ENCODE measurements at places on chromosomes 3 and 15.

DNA sequence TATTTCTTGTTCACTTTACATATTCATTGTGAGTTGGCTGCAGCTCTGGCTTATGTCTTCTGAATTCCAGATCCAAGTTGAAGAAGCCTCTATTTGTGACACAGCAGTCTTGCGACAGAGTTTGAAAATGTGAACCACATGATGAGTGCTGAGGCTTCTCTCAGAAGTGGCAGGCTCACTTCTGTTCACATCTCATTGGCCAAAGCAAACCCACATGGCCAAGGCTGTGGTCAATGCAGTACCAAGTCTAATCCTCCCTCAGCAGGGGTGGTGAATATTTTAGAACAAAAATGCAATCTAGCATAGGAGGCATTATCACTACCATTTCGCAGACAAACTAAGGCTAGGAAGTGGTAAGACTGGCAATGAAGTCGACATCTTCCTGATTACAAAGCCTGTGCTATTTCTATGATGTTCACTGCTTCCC lies 45.2 kb downstream of the CDCP1 start:
- DNase-seq = no peak

DNA sequence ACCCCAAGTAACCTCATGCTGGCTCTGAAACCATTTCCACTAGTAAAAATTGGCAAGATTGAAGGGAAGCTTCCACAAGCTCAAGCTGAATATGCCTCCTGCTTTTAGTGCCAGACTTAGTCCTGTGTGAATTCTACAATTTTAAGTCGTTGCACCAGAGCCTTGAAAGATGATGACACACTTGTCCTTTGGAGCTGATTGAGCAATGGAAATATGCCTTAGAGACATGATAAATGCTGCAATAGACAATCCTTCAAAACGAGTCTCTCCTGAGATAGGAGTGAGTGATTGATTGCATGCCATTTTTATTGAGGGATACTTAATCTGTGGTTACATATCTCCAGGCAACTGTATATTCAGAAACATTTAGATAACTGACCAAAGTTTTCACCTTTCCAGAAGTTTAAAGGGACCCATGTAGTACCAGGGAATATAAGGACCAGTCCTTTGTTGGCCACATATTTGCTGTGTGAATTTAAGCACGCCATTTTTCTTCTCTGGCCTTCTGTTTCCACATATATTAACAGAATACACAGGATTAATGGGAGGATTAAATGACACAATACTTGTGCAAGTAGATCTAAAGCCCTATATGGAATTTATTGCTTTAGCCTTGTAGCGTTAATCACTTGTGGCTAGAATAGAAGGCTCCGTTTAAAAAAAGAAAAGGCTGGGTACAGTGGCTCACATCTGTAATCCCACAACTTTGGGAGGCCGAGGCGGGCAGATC lies 65.1 kb downstream of the PPARG start:
- no peak for DNase-seq

DNA sequence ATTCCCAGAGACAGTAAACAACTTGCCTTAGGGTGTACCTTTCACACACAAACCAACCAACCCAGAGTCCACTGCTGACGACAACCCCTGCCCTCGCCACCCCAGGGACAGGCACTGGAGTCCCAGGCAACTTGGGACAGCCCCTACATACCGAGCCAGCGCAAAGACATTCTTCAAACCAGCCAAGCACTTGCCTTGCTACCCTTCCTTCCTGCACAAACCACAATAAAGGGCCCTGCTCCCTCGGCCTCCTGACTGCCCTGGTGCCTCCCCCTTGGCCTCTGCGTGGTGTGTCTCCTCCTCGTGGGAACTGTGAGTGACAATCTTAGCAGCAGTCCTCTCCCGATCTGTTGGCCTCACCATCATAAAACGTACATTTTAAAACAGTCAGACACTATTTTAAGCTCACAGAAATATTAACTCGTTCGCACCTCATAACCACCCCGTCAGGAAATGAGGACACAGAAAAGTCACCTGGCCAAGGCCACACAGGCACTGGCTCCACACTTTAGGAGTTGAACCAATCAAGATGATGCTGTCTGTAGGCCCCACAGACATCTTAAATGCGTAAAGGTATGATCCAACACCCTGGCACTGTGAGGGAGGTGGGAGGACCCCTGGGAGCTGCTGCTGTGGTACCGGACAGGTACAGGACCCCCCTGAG lies 113.8 kb downstream of the ADCY5 start:
- DNase-seq = no peak

GRCh38 chr3:71684757-71685386 lies 40.3 kb downstream of the EIF4E3 start:
- DNase-seq = no peak

GRCh38 chr15:56838085-56838484 lies 80.4 kb upstream of the TCF12 start:
- no peak for DNase-seq

DNA sequence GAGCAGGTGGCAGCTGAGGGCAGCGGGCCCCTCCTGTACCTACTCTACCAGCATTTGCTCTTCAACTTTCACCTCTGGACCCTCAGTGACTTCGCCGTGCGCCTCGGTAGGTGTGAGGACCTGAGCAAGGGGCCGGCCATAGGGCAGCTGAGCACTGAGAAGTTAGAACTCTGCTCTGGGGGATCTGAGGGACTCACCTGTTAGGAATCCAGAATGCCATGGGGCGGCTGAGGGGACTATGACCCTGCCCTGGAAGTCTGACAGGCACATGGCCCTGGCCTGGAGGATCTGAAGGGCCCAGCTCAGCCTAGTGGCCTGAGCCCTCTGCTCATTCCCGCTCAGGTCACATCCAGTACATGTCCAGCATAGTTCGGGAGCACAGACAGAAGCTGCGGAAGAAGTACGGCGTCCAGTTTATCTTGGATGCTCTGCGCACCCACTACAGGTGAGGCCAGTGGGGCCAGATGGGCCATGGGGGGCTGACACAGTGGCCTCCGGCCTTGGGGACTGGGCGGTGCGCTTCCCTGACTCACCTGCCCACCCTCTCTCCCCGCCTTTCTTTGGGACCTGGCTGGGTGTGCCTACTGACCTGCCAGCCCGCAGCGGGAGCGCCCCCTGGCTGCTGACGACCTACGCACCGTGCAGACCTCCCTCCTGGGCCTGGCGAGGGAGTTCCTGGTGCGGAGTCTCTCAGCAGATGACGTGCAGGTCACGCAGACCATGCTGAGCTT lies 18.8 kb downstream of the NBEAL2 start:
- peak; percentile 59 for DNase-seq

All from activated T-helper 9 cell treated with anti-CD3 and anti-CD28 coated beads, Interleukin-2, amount 50 U/mL, for 16 hours (primary cell).